Activated gamma-delta T cell treated with Interleukin-2 at 50 U/mL for 16 hours (primary cell): ENCODE measurements at places on chromosomes 3 and 15.

- DNase-seq: no peak
These were observed 1271.7 kb upstream of the GBE1 start for GRCh38 chr3:83033133-83033532.

DNA sequence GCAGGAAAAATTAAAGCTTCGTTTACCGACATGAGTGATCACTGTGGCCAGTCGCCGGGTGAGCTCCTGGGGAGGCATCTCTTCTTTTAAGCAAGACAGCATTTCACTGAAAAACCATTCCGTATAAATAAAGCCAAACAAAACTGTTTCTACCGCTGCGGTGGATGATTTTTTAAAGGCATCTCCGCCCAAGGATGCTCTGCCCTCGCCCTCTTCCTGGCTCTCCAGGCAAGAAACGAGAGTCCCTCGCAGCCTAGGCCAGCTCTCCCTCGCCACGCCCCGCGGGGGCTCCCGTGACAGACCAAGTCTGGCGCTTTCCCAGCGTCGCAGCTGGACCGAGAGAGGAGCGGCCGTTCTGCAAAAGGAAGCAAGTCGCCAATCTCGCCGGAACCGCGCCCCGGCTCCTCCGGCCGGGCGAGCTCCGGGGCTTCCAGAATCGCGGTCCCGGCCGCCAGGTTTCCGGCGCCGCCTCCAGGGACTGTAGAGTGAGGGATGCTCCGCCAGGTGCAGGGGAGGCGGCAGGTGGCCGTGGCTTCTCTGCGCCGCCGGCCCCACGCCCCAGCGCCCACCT is 458 bp downstream of the MCF2L2 start:
- peak; percentile 6 for DNase-seq

DNA sequence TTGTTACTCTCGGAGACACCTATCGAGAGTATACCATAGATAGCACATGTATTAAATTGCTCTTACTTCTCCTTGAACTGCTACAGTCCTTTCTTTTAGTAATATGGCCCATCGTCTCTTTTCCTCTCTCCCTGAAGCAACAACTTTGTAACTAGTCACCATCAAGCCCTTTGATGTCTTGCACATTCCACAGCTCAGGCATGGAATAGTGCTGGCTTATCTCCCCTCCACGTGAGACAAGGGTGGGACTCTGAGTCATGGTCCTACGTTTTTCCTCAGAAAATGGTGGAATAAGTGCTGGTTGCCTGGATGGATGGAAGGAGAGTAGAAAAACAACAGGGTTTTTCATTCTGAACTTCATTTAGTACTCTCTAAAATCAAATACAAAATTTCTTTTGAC is 163.3 kb upstream of the MBNL1 start:
- DNase-seq: no peak

DNA sequence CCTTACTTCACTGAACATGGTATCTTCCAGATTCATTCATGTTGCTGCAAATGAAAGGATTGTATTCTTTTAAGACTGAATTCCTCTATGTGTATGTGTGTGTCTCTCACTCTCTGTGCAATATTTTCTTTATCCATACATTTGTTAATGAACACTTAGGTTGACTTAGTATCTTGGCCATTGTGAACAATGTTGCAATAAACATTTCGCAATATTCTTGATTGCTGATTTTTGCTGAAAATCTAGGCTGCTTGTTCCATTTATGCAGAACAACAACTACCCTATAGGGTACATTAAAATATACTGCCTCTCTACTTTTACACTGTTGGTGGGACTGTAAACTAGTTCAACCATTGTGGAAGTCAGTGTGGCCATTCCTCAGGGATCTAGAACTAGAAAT is 732.4 kb downstream of the CADM2 start:
- no peak for DNase-seq

DNA sequence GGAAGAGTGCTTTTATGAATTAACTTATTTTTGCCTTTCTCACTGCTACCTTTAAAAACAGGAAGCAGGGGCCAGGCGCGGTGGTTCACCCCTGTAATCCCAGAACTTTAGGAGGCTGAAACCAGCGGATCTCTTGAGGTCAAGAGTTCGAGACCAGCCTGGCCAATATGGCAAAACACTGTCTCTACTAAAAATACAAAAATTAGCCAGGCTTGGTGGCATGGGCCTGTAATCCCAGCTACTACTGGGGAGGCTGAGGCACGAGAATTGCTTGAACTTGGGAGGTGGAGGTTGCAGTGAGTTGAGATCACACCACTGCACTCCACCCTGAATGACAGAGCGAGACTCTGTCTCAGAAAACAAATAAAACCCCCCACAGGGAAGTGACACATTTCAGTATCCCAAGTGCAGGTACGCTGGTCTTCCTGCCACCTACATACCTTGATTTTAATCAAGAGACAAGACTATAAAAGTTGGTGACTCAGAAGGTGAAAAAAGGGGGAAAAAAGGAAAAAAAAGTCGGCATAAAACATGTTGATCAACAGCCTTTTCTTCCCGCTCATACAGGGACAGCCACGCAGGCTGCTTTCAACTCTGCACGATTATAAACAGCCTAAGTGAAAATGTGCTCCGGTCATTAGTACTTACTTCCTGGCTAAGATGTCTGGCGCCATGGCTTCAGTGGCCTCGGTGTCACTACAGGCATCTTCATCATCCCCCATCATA is 18.8 kb downstream of the PPP1R2 start:
- no peak for DNase-seq

GRCh38 chr3:50599716-50600118 is 11.9 kb downstream of the CISH start:
- DNase-seq: no peak
